ENCODE measurements at places on chromosomes 4 and X.

DNA sequence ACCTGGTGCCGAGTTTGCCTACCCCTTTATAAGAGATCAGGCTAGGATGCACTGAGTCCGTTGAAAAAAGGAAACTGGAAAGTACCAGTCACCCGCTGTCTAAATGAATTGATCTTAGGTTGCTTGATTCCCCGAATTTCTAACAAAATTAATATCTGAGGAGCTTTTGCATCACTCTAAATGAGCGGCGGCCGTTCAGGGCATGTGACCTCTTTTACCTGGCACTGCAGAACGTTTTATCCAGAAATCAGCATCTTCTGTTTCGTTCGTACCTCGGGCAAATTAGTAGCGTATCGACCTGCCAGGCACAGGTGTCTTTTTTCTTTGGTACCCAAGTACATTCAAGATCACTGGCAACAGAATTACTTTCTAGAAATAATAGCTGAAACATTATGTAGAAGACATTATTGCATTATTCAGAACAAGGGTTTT lies 876 bp downstream of the KLHL2 start:
- no peak for DNase-seq

DNA sequence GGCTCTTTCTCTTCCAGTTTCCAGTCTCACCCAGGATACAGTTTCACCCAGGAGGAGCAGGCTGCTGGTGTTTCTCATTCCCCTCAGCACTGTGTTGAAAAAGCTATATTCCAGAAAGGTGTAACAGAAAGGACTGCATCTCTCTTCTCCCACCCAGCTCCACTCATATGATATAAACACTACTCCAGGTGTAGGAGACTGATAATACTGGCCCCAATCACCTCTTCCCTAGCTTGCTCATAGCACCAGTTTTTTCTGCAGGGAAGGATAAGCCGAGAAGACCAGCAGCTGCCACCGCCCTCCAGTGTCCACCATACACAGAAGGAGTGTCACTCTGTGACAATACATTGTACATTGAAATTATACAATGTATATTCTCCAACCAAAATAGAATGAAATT lies 105.5 kb upstream of the STK26 start:
- DNase-seq = no peak

- DNase-seq = no peak
Observed at GRCh38 chr4:67292636-67293035, 252.7 kb downstream of the CENPC start.

- DNase-seq = no peak
Observed at GRCh38 chrX:47172971-47173792, 20.4 kb upstream of the UBA1 start.

GRCh38 chr4:145679520-145679919 lies 426 bp upstream of the C4orf51 start:
- DNase-seq = no peak

- no peak for DNase-seq
Observed at GRCh38 chr4:36321176-36321575, 39.8 kb downstream of the DTHD1 start.

DNA sequence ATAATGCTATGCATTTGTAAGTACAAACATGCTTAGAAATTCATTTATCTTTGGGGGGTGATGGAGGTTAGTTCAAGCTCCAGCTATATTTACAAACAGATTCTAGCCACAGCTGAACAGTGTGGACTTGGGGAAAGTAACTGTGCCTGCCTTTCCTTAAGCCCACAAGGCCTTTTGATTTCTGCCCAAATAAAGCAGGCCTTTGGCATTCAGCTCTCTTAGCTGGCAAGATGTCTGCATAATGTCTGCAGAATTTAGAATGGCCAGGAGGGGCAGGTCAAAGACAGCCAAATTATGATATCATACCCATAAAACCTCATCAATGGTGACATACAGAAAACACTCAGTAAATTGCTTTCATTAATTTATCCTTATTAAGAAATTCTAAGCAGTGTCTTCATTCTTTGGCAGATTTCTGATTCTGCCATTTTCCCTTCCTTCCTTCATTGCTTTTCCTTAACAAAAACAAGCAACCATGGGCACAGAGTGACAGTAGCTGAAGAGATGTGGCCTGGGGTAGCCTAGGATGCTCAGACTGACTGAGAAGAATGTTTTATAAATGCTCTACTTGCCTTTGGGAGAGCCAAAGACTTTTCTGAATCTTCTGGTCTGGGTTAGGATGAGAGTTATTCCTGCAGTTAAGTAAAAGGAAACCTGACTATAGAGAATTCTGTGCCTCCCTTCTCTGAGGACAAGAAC lies 538.7 kb upstream of the NR3C2 start:
- no peak for DNase-seq
